Fibroblast of upper back skin (primary cell): ENCODE measurements at places on chromosomes 1 and 21.

DNA sequence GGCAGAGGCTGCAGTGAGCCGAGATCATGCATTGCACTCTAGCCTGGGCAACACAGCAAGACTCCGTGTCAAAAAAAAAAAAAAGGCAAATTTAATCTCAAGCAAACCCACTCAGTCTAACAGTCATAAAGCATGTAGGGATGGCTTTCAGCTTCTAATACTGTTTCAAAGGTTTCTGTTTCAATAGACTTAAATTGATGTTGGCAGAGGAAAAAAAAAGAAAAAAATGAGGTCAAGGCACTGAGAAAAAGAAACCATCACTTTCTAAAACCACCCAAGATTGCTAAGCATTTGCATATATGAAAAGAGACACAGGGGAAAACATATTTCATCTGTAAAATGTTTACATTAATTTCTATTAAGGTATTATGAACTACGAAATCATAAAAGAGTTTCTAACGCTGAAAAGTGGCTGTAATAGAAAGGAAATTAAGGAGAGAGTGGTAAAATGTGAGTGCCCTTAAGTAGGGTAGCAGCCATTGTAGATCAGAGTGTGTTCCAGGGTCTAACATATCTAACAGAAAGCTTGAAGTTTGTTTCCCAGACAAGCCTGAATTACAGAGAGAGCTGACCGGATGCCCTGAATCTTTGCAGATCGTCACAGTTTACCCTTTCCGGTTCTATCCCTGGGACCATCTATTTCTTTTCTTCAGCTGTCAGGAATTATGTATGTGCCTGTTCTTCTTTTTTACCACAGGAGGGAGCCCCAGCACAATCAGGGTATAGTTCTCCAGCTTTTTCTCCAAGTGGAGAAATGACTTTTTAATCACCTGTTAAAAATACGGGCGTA, 70.0 kb downstream of the PLD5 start:
- peak; percentile 43 for DNase-seq

- DNase-seq: no peak
Observed at GRCh38 chr1:167198518-167199133, 22.1 kb upstream of the POU2F1 start.

- no peak for DNase-seq
Observed at GRCh38 chr21:15999741-16000140, 270.0 kb downstream of the USP25 start.

- DNase-seq: peak; percentile 7
Observed at GRCh38 chr1:224170748-224171478, 12.1 kb upstream of the DEGS1 start.

- no peak for DNase-seq
Observed at GRCh38 chr1:156666862-156667609, 10.2 kb downstream of the NES start.

DNA sequence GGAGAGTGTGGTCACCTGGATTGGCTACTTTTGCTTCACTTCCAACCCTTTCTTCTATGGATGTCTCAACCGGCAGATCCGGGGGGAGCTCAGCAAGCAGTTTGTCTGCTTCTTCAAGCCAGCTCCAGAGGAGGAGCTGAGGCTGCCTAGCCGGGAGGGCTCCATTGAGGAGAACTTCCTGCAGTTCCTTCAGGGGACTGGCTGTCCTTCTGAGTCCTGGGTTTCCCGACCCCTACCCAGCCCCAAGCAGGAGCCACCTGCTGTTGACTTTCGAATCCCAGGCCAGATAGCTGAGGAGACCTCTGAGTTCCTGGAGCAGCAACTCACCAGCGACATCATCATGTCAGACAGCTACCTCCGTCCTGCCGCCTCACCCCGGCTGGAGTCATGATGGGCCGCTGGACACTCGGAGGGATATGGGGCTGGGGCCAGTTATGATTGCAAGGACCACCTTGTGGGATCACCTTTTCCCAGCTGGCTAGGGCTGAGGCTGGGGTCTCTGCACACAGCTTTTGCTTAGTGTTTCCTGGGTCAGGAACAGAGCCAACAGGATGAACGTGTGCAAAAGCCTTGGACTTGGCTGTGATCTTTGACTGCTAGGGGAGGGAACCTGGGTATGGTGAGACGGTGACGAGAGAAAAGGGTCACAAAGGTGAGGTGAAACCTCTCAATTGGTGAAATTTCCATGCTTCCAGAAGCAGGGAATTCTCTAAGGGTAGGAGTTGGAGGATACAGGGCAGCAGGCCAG, 4.3 kb upstream of the GNAI3 start:
- DNase-seq: no peak

GRCh38 chr21:39392981-39393380, 44.1 kb upstream of the HMGN1 start:
- DNase-seq: no peak

DNA sequence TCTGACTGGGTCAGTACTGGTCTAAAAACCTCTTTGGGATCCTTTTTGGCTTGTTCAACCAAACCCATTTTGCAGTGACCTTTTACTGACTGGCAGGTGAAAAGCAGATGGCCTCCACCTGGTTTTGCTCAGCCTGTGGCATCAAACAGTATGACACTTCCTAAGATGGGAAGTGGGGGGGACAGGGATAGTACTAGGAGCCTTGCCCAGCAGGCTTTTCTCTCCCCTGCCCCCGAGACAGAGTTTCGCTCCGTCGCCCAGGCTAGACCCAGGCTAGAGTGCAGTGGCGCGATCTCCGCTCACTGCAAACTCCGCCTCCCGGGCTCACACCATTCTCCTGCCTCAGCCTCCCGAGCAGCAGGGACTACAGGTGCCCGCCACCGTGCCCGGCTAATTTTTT, 18.3 kb downstream of the INTS3 start:
- DNase-seq: no peak

GRCh38 chr1:200282497-200283122, 127.2 kb downstream of the ZNF281 start:
- no peak for DNase-seq

DNA sequence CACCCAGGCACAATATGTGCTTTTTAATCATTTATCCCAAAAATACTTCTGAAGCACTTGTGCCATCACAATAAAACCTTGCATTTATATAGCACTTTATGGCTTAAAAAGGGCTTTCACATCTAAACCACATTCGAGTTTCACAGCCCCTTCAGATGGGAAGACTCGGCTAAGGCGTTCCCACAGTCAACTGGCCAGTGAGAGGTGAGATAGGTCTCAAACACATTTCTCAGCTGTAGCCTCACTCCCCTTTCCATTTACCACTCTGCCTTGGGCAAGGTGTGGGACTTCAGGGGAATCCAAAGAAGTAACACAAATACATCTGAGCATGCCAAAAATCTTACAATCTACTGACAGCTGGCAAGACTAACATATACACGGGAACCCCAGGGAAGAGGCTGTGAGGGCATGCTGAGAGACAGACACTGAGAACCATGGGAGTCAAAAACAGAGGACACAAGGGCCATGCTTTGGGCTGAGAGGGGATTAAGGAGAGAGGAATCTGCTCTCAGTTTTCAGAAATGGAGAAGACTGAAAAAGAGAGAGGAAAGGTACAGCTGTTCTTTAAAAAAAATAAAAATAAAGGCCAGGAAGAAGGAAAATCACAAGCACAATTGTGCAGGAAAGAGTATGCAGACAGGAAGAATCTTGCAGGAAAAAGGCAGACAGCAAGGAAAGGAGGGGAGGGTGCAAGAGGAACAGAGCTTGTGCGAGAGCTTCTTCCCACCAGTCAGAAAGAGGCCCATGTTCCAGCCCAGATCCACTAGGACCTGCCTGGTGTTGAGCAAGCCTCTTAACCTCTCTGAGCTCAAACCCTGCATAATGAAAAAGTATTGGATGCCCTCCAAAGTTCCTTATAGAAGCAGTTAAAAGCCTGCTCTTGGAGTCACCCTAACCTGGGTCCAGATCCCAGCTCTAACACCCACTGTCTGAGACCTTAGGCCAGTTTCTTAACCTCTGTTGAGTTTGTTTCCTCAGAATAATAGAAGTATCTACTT, 73.5 kb downstream of the JAK1 start:
- peak; percentile 34 for DNase-seq

GRCh38 chr1:90358448-90358847, 358.7 kb downstream of the BARHL2 start:
- DNase-seq: no peak

GRCh38 chr1:62395291-62395690, 41.6 kb upstream of the USP1 start:
- no peak for DNase-seq

DNA sequence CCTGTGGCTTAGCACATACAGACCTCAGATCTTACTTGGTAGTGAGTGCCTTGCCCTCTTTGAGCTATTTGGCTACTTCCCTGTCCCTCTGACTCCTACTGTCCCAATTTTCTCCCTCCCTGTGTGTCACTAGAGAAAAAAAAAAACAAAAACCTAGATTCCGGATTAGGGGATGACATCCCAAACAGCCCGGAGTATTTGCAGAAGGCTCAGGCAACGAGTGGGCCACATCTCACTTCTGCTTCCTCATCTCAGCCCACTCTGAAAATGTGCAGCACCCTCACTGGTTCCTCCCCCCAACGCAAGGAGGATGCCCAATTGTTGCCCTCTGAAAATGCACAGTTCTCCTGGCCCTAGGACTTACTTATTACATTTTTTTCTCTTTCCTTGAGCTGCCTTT, 4.9 kb downstream of the NHLH1 start:
- no peak for DNase-seq

GRCh38 chr21:46116776-46117585, 19.1 kb downstream of the COL6A2 start:
- no peak for DNase-seq

GRCh38 chr1:242690849-242691609, 166.5 kb upstream of the PLD5 start:
- no peak for DNase-seq

- DNase-seq: peak; percentile 52
Observed at GRCh38 chr1:154221278-154222001, 685 bp downstream of the UBAP2L start.

DNA sequence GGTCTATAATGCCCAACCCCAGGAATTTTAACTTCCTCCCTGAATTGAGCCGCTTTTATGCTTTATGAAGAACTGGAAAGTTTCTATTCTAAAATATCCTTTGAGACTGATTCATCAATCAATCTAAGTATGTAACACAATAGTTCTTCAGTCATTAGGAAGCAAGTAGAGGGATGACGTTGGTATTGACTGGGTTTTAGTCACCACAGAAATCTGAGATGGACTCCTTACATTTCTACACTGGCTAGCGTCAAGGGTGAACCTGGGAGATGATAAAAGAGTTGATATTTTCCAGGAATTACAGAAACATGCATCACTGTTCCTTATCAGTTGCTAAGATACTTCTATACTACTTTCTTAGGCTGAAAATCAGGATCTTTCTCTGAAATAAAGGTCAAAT, 308.0 kb downstream of the HMCN1 start:
- peak; percentile 9 for DNase-seq

- DNase-seq: no peak
Observed at GRCh38 chr1:154225370-154225769, 4.6 kb downstream of the UBAP2L start.

- no peak for DNase-seq
Observed at GRCh38 chr1:31099293-31100032, 33.9 kb upstream of the PUM1 start.

GRCh38 chr1:16393570-16394521, 26.8 kb downstream of the SZRD1 start:
- DNase-seq: no peak

DNA sequence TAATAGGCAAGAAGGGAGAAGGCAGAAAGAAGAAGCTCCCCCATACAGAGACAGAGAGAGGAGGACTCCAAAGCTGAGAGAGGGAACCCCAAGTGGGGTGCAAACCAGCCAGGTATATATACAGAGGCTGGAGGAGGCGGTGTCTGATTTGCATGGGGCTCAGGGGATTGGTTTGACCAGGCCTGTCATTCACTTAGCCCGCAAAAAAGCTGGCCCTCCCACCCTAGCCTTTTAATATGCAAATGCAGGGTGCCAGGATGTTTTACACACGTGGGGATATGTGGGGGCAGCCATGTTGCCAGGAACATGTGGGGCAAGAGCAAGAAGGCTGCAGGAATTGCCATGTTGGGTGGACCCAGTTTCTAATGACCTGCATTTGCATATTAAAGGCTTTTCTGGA, 37.0 kb upstream of the TENT5B start:
- no peak for DNase-seq

GRCh38 chr1:35032384-35032739, 617 bp upstream of the ZMYM6 start:
- DNase-seq: no peak

- DNase-seq: no peak
Observed at GRCh38 chr1:14592004-14592631, 6.4 kb upstream of the KAZN start.

DNA sequence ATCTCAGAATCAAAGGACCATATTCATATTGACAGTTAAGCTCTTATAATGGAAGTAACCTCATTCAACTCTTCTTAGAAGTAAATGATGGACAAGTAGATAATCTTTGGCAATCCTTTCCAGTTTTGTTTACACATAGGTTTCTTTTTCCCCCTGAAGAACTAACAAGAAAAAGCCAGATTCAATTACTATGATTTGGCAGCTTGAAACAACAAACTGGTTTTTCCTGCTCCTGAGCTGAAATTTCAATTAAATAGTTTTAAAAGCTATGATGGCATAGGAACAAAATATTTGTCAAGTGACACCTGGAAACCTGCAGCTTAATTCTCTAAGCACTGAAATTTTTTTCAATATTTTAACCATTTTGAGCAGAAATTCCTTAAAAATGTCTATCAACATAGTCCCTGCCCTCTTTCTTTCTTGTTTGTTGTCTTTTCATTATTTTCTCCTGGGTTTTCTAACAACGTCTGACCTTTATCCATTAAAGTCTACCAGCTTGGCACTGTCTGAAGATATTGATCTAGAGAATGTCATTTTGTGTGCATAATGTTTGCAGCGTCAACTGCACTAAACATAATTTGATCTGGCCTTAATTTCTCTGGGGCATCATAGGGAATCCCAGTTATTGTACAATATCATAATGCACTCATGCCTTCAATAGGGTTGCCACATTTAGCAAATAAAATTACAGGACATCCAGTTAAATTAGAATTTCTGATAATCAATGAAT, 4.0 kb upstream of the SLC35A3 start:
- DNase-seq: no peak

GRCh38 chr1:223147873-223148272, 4.8 kb upstream of the TLR5 start:
- DNase-seq: no peak

GRCh38 chr1:195663549-195664280, 944.5 kb downstream of the KCNT2 start:
- peak; percentile 80 for DNase-seq

DNA sequence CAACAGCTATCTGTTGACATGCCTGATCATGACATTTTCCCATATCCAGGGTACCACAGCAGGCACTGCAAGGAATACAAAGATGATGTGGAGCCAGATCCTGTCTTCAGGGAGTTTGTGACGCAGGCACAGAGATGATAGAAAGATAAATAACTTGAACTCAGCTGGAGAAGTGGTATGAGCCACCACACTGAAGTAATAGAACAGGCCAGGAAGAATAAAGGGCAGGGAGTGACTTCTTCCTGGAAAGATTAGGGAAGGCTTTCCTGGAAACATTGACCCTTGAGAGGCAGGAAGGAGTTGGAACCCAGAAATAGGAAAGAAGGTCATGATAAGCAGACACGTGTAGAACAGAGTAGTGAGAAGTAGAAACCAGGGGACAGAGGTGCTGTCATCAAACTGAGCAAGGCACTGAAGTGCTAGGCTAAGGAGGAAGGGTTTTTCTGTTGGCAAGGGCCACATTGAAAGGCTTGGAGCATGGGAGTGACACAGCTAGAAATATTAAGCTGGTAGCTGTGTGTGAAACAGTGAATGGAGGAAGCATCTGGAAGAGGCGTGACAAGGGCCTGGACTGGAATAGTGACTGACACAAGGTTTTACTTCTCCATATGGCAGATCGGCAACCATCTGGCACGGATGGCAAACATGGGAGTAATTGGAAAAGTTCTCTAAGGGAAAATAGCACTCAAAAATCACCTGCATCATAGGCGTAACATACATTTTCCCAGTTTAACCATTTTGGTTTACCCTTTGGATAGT, 68.4 kb downstream of the AK5 start:
- no peak for DNase-seq
